Fibroblast of skin of abdomen (primary cell): ENCODE measurements at places on chromosomes 12 and 14.

- DNase-seq: no peak
Observed at GRCh38 chr12:119512772-119513497, 80.6 kb upstream of the TMEM233 start.

DNA sequence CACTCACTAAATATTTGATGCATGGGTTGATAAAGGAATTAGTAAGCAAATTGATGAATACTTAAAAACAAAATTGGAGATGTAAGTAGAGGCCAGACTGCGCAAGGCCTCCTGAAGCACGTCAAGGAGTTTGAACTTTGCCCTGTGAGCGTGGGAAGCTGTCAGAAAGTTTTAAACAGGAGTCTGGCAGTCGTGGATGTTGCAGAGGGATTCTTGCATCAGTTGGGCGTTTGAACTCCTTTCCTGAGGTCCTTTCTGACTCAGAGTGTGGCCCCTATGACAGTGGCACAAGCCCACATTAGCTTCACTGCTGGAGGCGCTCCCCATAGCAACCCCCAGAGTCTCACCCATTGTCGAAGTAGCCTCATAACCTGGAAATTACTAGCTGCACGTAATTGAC is 17.9 kb upstream of the IL22 start:
- peak; percentile 30 for DNase-seq

DNA sequence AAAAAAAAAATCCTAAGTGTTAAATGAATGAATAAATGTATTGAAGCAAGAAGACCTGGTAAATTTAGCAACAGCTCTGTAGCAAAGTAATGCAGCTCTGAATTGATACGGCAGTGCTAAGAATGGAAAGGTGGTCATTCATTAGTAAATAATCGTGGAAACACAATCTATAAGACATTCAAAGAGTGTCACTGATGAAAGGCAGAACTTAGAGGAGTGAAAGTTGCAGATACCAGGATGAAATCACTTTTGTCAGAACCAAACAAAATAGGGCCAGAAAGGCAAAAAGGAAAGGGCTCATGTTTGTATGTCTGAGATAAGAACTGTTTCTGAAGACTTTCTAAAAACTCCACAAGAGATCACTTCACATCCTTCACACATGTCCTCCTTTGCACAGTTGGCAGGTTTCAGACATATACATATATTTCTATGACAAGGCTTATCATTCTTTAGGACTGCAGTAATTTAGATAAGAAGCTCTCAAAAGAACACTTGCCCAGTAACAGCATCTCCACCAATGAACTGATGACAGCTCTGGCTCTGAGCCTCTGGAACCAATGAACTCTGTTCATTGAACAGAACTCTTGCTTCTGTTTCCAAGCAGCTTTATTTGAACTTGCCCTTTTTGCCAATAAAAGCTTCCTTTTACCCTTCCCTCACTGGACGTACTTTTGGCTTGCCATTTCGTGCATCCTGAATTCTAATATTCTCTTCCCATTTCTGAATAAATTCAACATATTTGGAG is 4.2 kb upstream of the LRR1 start:
- no peak for DNase-seq

DNA sequence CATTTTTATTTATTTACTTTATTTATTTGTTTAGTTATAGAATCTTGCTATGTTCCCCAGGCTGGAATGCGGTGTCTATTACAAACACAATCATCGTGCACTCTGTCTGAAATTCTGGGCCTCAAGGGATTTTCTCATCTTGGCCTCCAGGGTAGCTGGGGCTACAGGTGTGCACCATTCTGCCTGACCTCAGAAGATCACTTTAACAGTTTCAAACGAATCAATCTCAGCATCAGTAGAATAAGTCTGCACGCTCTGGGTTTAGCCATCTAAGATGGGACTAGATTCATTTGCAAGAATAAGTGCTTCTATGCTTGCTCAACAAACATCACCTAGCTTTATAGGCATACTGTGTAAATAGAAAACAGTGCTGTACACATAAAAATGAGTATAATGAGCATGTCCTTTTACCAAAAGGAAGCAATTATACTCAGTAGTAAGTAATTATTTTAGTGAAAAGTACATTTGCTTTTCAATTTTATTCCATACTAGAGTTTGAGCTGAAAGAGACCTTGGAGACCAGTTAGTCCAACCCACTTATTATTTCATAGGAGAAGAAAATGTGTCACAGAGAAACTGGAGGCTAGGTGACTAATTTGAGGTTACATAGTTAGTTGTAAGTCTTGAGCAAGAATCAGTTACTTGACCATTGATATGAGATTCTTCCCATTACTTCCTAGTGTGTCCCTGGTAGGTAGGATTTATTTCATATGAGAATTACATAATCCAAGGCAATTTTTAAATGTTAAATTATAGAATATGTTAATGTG is 456.5 kb upstream of the LMO3 start:
- no peak for DNase-seq

DNA sequence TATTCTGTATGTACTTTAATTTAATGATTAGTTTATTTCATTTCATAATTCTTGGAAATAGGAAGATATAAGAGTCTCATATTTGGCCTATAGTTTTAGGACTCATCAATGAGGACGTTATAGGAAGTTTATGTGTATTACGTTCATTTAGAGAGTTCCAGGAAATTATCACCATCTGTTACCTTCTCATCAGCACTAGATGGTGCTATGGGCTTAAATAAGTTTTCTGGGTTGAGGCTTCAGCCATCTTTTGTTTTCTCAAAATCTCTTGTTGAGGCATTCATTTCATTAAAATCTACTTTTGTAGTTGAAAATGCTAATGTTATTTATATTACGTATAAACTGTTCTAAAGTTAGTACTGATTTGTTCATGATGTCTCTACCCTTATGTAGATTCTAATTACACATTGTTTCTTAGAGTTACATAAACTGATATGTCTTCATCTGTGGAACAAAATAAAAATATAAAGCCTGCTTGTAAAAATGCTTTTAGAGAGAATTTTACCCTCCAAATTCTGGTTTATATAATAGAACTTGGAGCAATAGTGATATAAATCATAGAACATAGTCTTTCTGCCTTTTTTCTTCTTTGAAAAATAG is 89.2 kb downstream of the CFAP54 start:
- peak; percentile 54 for DNase-seq

- DNase-seq: no peak
Observed at GRCh38 chr12:77998236-77998786, 167.6 kb downstream of the NAV3 start.

GRCh38 chr12:119989361-119989730 is 310 bp downstream of the BICDL1 start:
- peak; percentile 26 for DNase-seq

GRCh38 chr14:68373847-68374444 is 418.9 kb downstream of the ZFP36L1 start:
- DNase-seq: no peak

- peak; percentile 27 for DNase-seq
Observed at GRCh38 chr12:45200491-45201043, 15.3 kb upstream of the ANO6 start.

GRCh38 chr14:22003461-22003860 is 329.8 kb upstream of the OR4E1 start:
- no peak for DNase-seq

DNA sequence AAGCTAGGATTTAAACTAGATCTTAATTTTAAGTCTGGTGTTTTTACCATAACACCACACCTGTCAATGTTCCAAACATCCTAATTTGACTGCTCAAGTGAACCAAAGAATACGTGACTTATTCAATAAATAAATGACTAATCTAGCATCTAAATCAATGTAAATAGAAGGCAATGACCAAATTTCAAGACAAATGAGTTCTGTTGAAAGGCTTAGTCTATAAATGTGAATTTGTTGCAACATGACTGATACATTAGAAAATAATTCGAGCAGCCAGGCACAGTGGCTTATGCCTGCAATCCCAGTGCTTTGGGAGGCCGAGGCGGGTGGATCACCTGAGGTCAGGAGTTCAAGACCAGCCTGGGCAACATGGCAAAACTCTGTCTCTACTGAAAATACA is 15.1 kb downstream of the ZFC3H1 start:
- DNase-seq: no peak

- no peak for DNase-seq
Observed at GRCh38 chr14:68362846-68363245, 430.0 kb downstream of the ZFP36L1 start.

DNA sequence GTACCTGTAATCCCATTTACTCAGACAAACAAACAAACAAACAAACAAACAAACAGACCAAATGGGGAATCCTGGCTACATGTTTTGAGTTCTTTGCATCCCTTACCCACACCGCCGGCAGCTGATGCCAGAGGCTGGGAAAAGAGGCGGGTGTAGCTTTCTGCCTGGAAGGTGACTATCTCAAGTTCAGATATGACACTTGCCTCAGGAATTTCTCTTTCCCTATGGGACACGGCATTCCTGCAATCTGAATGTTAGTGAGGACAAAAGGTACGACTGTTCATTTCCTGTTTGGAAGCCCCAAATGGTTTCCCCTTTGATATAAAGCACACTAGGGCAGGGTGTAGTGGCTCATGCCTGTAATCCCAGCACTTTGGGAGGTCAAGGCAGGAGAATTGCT is 2.9 kb downstream of the MYL2 start:
- peak; percentile 67 for DNase-seq

- DNase-seq: no peak
Observed at GRCh38 chr12:82555699-82556098, 131.0 kb upstream of the TMTC2 start.

GRCh38 chr12:11875414-11875935 is 195.3 kb upstream of the BCL2L14 start:
- no peak for DNase-seq
